ENCODE measurements at places on chromosomes 12 and 14.

DNA sequence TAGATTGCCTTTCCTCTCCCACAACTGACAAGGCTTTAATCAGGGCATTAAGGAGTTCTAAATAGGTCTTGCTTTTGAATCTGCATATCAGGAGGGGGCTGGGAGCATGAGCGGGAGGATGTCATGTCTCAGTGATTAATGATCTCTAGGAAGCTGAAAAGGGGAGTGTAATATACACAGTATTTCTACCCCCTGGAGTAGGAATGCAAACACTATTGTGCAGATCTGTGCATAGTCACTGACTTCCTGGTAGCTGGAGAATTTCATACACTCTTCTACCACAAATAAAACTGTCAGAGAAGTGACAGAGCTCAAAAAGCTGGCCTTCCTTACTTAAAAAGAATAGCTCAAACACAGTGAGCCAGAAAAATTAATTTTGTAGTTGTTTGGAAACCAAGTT lies 65.8 kb downstream of the RIC8B start:
- no peak for DNase-seq

- DNase-seq, result peak; percentile 90
Observed at GRCh38 chr14:105944632-105945610, 418.5 kb downstream of the TMEM121 start.

GRCh38 chr14:90632451-90632850 lies 183.8 kb downstream of the TTC7B start:
- DNase-seq, result no peak

DNA sequence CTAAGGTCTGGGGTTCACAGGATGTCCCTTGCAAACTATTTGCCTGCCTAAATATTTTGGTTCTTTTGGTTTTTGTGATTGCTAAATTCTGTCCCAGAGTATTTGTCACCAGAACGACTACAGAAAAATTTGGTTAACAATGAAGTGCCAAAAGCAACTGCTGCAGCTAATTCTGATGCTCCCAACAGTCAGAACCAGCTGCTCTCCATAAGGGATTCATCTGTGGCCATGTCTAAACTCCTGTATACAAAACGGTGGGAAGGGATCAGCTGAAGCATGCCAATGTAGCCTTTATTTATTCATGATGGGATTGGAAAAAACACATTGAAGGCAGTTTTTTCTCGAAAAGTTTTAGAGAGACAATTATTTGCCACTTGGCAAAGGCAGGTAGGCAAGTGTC lies 29.3 kb upstream of the PELI2 start:
- DNase-seq, result no peak

DNA sequence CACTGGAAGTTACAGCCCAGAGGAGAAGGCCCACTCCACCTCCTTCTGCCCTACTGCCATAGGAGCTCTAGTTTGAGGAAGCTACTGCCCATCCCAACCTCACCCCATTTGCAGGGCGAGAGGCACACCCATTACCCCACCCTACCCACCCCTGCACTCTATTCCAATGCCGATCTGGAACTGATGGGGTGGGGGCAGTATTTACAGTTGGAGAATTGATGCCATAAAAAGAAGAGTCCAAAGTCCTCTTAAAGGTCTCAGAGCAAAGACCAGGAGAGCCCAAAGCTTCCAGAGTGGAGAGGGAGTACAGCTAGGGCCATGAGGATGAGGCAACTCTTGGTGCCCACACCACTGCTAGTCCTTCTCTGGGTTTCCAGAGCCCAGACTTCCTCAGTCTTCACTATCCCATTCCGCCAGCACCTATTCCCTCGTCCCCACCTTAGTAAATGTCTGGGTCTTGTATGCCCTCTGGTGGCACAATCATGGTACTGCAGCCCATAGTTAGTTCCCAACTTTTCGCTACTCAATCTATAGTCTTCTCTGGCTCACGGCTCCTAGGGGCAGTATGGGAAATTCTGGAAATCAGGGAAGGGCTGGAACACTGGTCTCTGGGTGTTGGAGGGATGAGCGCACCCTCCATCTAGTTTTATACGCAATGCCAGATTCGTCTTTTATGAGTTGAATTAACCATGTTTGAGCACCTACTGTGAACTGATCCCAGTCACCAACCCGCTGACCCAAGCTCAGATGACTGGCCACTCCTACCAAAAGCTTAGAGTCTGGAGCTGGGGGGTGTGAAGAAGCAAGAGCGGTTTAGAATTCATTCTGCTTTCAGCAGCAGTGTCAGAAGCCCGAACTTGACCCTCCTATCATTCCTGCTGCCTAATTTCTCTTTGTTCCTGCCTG lies 6.9 kb upstream of the ADCY6 start:
- peak; percentile 68 for DNase-seq

- no peak for DNase-seq
Observed at GRCh38 chr12:118166946-118167345, 31.0 kb downstream of the PEBP1 start.

DNA sequence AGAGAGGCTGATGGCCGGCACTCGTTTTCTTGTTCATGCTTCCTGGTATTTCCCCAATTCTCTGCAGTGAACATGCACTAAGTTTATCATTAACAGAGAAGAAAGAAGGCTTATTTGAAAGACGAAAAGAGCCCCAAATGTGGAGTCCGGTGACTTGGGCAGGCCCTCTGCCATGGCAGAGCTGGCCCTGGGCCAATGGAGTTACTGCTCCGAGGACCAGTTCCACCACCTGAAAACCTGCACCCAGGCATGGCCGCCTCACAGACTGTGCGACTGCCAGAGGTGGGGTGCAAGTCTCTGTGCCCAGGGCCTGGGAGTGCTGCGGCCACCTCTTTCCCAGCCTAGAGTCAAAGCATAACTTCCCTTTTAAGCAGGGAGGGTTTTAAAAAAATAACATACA lies 24.9 kb downstream of the DEGS2 start:
- DNase-seq, result no peak

DNA sequence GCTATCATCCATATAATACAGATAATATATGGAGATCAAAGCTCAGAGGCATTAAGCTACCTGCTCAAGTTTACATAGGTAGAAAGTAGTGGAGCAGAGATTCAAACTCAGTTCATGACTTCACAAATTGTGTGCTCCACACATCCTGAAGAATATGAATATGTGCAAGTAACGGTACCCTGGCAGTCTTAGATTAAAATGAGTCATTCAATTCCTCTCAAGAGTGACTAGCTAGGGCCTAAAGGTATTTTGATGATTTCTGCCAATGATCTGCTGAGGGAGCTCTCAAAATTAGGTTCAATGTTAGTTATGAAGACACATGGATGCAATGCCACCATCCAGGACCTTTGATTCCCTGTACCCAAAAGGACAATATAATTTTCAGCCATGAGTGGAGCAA lies 58.9 kb downstream of the GRIP1 start:
- DNase-seq, result no peak

- DNase-seq, result no peak
Observed at GRCh38 chr12:113232089-113232839, 11.0 kb downstream of the TPCN1 start.

- DNase-seq, result peak; percentile 100
Observed at GRCh38 chr14:23095196-23096108, at the start of gene C14orf119. Gene C14orf119, plus strand, starts transcription at chr14:23095505. Its CDS starts 2,154 bp downstream, at chr14:23097659.

DNA sequence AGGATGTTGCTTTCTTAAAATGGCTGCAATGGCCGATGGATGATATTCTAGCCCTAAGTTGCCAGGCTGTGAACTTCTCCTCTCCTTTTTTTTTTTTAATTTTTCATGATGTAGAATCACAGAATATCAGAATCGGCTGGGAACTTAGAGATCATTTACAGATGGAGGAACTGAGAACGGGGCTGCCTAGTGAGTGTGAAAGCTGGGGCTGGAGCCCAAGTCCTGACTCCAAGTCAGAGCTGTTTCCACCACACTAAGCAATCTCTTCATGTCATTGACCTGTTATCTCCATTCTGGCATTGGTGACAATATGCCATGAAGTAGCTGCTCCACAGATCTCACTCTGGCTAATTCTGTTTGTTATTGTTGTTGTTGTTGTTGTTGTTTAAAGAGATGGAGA lies 121.7 kb downstream of the SLC38A1 start:
- DNase-seq, result no peak

DNA sequence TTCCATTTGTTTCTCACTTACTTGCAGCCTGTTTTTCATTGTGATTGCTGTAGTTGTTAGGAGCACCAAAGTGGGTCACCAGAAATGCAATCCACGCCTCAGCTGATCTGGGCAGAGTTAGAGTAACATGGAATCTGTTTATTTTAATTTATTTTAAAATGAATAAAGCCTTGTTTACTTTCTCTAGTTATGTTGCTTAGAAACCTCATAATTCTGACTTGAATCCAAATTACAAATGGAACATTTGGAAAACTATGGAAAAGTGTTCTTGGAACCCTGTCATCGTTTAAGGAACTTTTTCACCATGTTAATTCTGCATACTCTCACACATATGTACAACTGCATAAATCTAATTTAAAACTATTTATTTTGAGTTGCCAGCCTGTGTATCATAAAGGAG lies 92.2 kb upstream of the DAAM1 start:
- DNase-seq, result no peak

- DNase-seq, result no peak
Observed at GRCh38 chr12:110906516-110906915, 13.9 kb downstream of the MYL2 start.

DNA sequence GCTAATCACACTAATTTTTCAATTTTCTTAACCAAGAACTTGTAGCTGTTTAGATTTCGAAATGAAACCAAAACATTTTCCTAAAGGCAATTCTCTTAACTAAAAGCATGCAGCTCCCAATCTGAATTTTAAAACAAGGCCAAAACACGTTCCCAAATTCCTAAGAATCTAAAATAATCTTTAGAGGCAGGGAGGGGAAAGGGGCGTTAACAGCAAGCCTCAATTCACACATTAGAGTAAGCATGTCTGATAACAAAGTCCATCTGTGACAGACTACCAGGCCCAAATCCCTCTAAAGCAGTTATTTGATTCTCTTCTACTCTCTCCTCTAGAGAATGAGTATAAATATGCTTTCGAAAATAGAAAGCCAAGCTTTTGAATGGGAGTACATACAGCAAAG lies 754 bp downstream of the ATG14 start:
- no peak for DNase-seq

DNA sequence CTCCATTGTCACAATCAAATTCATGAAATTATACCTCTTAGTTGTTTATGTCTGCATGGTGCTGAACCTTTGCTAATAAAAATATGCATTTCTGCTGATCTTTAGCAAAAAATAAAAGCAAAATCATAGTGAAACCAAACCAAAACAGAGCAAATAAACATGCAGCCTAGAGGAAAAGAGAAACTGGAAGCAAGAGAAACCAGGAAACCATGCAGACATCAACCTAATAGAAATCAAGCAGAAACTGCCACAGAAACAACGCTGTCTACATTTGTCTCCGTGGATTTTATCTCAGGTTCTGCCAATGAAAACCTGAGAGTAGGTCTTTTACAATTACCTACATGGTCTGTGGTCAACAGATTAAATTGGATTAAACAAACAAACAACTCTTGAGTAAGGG lies 173.7 kb downstream of the SYT10 start:
- no peak for DNase-seq

- DNase-seq, result no peak
Observed at GRCh38 chr12:119195256-119195655, 16.5 kb downstream of the HSPB8 start.

DNA sequence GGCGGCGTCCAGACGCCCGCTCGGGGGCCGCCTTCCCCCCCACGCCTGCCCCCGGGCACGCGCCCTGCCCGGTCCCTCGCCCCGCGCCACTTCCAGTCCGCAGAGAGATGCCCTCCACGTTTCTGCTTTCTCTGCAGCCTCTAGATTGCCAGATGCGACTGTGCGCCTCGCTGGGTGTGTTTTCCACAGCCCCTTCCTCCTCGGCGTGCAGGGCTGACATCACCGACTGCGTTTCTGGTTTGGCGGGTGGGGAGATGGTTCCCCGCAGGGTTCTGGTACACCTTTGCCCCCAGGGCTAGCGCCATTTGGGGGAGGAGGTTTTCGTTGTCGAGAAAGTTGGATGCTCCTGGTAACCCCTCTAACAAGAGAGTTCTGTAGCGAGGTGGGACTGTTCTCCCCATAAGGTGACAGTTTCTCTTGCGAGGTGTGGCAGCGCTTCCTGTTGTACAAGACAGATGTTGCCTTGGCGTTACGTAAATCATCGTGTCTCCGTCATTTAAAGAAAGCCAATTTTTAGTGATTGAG lies 1.5 kb downstream of the CALM1 start:
- peak; percentile 69 for DNase-seq

DNA sequence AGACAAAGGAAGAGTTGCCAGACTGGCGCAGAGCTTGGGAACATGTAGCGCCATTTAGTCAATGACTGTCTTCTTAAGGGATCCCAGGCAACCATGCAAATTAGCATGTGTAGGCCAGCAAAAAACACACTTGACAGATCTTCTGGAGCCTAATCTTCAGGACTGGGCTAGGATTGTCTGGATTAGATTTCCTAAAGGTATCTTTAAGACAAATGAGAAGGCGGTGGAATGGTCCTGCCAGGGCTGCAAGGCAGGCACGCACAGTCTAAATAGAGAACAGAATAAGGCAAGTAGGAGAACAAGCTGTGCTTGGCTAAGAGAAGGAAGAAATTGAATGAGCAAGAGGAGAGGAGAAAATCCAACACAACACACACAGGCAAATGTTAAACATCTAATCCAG lies 80.0 kb downstream of the CIT start:
- DNase-seq, result no peak

DNA sequence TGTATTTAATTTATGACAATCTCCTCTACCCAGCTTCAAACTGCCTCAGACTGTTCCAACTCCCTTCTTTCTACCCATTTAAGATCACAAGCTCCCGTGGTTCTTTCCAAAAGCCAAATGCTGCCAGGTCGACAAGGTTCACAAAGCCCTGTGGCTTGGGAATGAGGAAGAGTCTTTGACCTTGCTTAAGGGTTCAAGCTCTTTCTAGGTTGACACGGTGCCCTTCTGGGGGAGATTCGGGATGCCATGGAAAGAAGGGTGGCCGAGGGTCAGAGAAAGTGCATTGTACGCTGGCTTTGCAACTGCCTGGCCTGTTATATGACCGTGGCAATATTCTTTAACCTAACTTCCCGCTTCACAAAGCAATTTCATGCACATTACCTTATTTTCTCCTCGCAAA lies 239.3 kb downstream of the ANO2 start:
- DNase-seq, result no peak

DNA sequence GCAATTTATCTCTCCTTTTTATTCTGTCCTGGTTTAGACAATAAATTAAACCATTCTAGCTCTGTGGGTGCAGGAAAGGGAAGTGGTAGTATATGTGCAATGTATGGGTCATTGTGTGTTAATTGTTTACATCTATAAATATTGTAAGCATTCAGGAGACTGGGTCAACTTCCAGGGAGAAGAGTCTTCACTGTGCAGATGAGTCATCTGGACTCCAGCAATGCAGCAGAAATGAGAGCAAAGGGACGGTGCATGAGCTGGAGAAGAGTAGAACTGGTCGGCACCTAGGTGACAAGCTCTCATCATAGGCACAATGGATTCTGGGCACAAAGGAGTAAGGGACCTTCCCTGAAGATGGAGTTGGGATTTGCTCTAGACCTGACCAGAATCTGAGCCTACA lies 211.1 kb upstream of the DAAM1 start:
- no peak for DNase-seq

DNA sequence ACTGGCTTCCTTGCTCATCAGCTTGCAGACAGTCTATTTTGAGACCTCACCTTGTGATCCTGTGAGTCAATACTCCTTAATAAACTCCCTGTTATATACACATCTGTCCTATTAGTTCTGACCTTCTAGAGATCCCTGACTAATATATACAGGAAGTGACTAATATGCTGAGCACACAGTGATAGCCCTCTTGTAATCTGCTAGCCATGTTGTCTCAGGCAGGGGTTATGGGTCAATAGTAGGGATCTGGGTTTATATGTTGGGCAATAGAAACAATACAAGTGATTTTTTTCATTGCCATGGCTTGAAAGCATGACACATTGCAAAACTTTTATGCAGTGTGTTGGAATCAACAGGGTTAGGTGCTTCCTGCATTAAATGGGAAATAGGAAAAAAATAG lies 562.2 kb downstream of the GALC start:
- no peak for DNase-seq
